Dermis lymphatic vessel endothelial cell (primary cell): ENCODE measurements at places on chromosomes 12 and 14. TPM values are rescaled to one million over a fixed set of nuclear protein-coding genes. Genes with fewer than 3 reads are reported as not detected.

The PPP1R1A gene
- not detected in 2 replicates for total RNA-seq

The ITPR2 gene
- 15.9 and 21.6 TPM in 2 replicates for total RNA-seq

The HHIPL1 gene
- 1.2 and 1.6 TPM in 2 replicates for total RNA-seq

The NUMB gene
- total RNA-seq: 64.6 and 94.4 TPM in 2 replicates

The PLBD2 gene
- total RNA-seq: 17.1 and 20.4 TPM in 2 replicates

The CCDC197 gene
- total RNA-seq: not detected in 2 replicates

The NANOG gene
- not detected in 2 replicates for total RNA-seq
